Karpas-422 (cell line): ENCODE measurements at places on chromosomes 12 and 14.
A peak's percentile ranks its signal among the peaks of the same experiment; 100 is the strongest.

DNA sequence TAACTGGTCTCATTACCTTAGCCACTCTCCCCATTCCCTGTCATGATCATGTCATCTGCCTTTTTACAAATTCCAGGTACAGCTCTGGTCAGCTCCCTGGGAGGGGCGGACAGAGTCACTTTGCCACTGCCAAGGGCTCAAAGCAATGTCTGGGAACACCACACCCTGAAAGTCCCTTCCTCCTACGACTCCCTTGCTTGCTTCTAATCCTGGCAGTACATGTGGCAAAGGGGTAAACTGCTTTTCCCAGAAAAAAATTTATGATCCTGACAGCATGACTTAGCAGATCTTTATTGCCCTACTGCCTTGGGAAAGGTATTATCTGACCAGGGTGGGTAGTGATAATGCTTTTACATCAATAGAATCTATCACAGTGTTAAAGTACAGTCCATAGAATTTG, 376.0 kb upstream of the PDE3A start:
- H3K36me3 ChIP-seq, result no peaks in the 10 kb centered on the region
- no peaks in the 10 kb centered on the region for H3K4me1 ChIP-seq
- no peak overlapping the region for H3K27ac ChIP-seq

GRCh38 chr14:93970585-93970964, 5.8 kb downstream of the ASB2 start:
- H3K27ac ChIP-seq, result no peak overlapping the region
- H3K4me3 ChIP-seq, result peak overlapping the region; percentile 58
- peaks cover 68% of the 10 kb centered on the region for H3K4me1 ChIP-seq
- H3K27me3 ChIP-seq, result no peaks in the 10 kb centered on the region; the same call in 1 of the 2 replicates

GRCh38 chr14:60097974-60098373, 6.3 kb downstream of the PCNX4 start:
- no peak overlapping the region for H3K27ac ChIP-seq
- H3K36me3 ChIP-seq, result peaks cover 6% of the 10 kb centered on the region; the same call in 1 of the 2 replicates
- no peak for DNase-seq
- no peak overlapping the region for H3K4me3 ChIP-seq

DNA sequence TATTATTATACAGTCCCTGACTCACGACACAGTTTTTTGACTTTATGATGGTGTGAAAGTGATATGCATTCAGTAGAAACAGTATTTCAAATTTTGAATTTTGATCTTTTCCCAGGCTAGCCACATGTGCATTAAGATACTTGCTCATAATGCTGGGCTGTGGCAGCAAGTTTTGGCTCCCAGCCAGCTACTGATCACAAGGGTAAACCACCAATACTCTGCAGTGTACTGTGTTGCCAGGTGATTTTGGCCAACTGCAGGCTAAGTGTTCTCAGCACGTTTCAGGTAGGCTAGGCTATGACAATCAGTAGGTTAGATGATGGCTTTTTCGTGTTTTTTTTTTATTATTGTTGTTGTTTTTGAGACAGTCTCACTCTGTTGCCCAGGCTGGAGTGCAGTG, 69.4 kb upstream of the ACTN1 start:
- peaks cover 3% of the 10 kb centered on the region; the same call in 1 of the 2 replicates for H3K36me3 ChIP-seq
- no peak for DNase-seq
- peaks cover 27% of the 10 kb centered on the region for H3K4me1 ChIP-seq
- no peak overlapping the region for H3K4me3 ChIP-seq
- H3K27ac ChIP-seq, result no peak overlapping the region
- no peaks in the 10 kb centered on the region for H3K27me3 ChIP-seq

- DNase-seq, result peak; percentile 90
- H3K4me3 ChIP-seq, result peak overlapping the region; percentile 86
- H3K36me3 ChIP-seq, result peaks cover 16% of the 10 kb centered on the region; the same call in 1 of the 2 replicates
- no peaks in the 10 kb centered on the region for H3K27me3 ChIP-seq
Measured at GRCh38 chr12:124994437-124994975, 1.1 kb downstream of the BRI3BP start.

GRCh38 chr12:53495903-53496751, 3.1 kb downstream of the MAP3K12 start:
- peaks cover 62% of the 10 kb centered on the region for H3K4me1 ChIP-seq
- no peaks in the 10 kb centered on the region for H3K27me3 ChIP-seq
- no peak overlapping the region for H3K27ac ChIP-seq
- no peaks in the 10 kb centered on the region for H3K36me3 ChIP-seq

GRCh38 chr14:65439117-65439516, 26.6 kb downstream of the FUT8 start:
- no peak for DNase-seq
- H3K4me1 ChIP-seq, result peaks cover 35% of the 10 kb centered on the region
- H3K27ac ChIP-seq, result no peak overlapping the region
- H3K27me3 ChIP-seq, result no peaks in the 10 kb centered on the region

GRCh38 chr14:51269634-51270033, 29.6 kb downstream of the TMX1 start:
- H3K27me3 ChIP-seq, result no peaks in the 10 kb centered on the region
- no peaks in the 10 kb centered on the region for H3K4me1 ChIP-seq
- DNase-seq, result no peak
- H3K4me3 ChIP-seq, result no peak overlapping the region
- peaks cover 27% of the 10 kb centered on the region for H3K36me3 ChIP-seq
- H3K27ac ChIP-seq, result no peak overlapping the region

DNA sequence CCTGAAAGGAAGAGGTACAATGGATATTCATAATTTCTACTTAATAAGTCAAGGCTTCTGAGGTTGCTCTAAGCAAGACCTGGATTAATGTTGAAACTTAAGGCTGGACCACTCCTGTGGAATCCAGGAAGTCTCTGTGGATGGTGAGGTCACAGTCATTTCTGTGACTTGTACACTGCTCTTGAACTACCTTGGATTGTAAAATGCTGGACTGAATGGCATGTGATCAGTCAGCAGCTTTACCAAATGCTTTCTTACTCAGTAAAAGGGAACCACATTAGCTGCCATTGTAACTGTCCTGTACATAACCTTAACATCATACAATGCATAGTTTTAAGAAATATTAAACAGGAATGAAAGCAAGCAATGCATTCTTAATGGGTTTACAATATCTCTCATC, 182.9 kb downstream of the NOVA1 start:
- no peaks in the 10 kb centered on the region for H3K36me3 ChIP-seq
- H3K27ac ChIP-seq, result no peak overlapping the region
- no peaks in the 10 kb centered on the region for H3K4me1 ChIP-seq
- no peaks in the 10 kb centered on the region for H3K27me3 ChIP-seq
- DNase-seq, result no peak
- H3K4me3 ChIP-seq, result no peak overlapping the region

- no peaks in the 10 kb centered on the region for H3K4me1 ChIP-seq
- H3K27ac ChIP-seq, result no peak overlapping the region
- no peak overlapping the region for H3K4me3 ChIP-seq
- no peak for DNase-seq
- no peaks in the 10 kb centered on the region; the same call in 1 of the 2 replicates for H3K27me3 ChIP-seq
Measured at GRCh38 chr14:94638339-94638738, 26.1 kb downstream of the SERPINA3 start.

DNA sequence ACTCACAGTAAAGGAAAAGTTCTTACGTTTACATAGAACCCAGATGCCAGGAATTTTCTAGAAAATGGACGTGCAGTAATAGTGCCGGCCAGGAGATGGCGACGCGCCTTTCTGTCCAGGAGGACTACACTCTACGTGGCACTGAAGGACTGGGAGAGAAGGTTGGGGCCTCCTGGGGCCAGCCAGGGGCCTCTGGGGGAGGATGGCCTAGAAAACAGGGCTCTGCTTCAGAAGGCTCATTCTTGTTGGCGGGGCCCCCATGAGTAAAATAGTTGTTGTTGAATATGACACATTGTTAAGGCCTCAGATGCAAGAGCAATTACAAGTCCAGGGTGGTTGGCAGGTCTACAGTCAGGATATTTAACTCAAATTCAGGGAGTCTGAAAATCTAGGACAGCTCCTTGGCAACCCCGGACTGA, 120.1 kb upstream of the MAX start:
- H3K4me1 ChIP-seq, result peaks cover 22% of the 10 kb centered on the region
- DNase-seq, result peak; percentile 90
- no peak overlapping the region for H3K4me3 ChIP-seq
- no peaks in the 10 kb centered on the region for H3K27me3 ChIP-seq

GRCh38 chr14:44081146-44081545, 425.9 kb downstream of the FSCB start:
- H3K27ac ChIP-seq, result no peak overlapping the region
- H3K27me3 ChIP-seq, result no peaks in the 10 kb centered on the region
- H3K4me3 ChIP-seq, result no peak overlapping the region
- H3K4me1 ChIP-seq, result no peaks in the 10 kb centered on the region; the same call in 1 of the 2 replicates
- DNase-seq, result no peak
